CD4-positive, alpha-beta T cell treated with Interleukin-2 at 100 ng/mL for 4 hours (primary cell): ENCODE measurements at places on chromosomes 3 and 15.
A peak's percentile ranks its signal among the peaks of the same experiment; 100 is the strongest.

GRCh38 chr3:150497956-150498355, 48.3 kb downstream of the SERP1 start:
- no peak for DNase-seq

- no peak for DNase-seq
These were observed 12.2 kb upstream of the MAPK6 start for GRCh38 chr15:52006702-52007340.

DNA sequence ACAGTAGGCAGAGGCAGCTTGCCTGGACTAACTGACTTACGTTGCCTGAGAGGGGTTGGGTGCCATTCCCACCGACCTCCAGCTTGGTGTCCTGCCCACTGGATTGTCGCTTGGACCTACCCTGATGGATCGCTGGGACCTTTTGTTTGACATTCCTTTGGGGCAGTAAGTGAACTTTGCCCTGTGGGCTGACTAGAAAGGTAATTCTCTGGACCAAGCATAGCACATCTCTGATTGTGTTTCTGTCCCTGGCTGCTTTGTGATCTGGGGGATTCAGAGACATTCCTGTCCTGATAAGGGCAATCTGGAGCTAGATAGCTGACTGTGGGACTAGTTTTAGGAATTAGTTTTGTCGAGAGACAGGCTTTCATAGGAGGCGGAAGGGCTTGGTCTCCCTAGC, 19.5 kb upstream of the IFT57 start:
- DNase-seq: no peak

GRCh38 chr3:112038863-112039262, 4.3 kb downstream of the TMPRSS7 start:
- no peak for DNase-seq

GRCh38 chr3:62718515-62719320, 156.5 kb downstream of the CADPS start:
- no peak for DNase-seq

DNA sequence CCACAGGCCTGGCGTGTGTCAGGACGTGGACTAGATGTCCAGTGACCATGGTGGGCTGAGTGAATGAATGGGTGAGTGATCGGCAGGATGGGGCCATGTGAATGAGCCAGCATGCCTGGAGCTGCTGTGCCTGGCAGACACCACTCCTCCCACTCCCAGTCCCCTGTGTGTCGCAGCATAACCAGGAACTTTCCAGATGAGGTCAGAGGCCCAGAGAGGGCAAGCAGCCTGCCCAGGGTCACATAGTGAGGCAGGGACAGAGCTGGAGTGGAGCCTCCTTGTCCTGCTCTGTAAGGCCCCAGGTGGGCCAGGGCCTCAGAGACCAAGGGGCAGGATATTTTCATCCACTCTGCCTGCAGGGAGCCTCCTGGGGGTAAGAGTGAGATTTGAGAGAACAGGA, 6.4 kb downstream of the IQSEC1 start:
- no peak for DNase-seq

DNA sequence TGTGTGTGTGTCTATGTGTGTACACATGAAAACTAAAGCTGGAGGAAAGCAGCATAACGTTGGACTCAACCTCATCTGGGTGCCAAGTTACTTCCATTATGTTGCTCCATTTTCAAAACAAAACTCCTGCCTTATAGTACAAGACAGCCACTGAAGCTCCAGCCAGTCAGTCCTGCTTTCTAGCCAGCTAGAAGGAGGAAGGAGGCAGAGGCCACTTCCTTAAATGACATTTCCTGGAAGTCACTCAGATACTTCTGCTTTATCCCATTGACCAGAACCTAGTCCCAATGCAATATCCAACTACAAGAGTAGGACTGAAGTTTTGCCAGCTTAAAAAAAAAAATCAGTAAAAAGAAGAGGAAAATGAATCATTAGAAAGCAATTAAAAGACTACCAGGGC, 31.7 kb downstream of the CADPS start:
- DNase-seq: no peak

- no peak for DNase-seq
These were observed 82.6 kb downstream of the RPLP1 start for GRCh38 chr15:69535101-69535638.

DNA sequence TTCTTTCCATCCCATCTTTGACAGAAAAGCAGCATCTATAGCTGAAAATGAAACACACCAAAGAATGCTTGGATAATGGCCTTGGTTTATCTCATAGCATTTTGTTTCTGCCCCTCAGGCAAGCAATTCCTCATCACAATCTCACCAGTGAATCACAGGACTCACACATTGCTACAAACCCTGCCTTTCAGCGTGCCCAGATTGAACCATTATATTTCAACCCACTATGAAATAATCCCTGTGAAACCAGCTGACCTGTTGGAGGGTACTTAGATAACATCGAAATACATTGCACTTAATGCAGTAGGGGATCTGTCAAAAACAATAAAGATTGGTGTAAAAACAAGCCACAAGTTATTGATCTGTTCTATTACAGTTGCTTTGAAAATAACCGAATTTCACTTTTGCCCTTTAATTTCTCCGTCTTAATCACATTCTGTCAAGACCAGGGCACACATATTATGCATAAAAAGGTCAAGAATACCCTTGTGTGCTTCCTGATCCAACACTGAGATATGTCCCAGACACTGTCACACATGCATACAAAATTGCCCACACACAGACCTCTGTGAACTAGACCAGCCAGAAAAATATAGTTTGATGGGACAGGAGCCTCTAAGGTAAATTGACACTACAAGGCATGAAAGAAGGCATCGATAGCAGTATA, 839.8 kb downstream of the NTRK3 start:
- DNase-seq: no peak

- no peak for DNase-seq
These were observed 848.0 kb downstream of the TUSC7 start for GRCh38 chr3:117557464-117558090.

GRCh38 chr3:193231201-193231600, 9.8 kb upstream of the PLAAT1 start:
- no peak for DNase-seq

DNA sequence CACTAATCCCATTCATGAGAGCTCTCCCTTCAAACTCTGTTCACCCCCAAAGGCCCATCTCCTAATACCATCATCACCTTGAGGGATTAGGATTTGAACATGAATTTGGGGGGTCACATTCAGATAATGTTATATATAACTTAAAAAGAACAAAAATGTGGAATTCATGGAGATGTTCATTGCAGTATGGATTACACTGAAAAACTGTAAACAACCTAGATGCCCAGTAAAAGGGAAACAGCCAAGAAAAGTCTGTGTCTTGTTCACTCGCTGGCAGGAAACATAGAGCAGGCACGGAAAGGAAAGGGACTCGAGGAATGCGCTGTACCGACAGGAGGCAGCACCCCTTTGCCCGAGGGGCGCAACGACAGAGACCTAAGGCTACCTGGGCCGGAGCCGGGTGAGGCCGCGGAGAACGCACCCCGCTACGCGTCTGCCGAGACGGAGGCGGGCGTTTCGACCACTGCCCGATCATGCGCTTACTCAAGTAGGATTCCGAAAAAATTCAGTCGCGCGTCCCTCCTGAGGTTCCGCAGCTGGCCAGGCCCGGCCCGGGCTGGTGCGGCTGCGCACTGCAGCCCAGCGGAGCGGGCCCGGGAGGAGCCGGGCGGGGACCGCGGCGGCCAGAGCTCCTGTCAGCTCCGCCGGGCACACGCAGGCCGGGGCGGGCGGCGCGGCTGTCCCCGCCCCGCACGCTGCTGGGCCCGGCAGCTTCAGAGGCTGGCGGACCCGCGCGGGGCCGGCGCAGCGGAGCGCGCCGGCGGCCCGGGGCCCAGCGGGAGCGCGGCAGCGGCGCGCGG, 862 bp upstream of the MAN2A2 start:
- DNase-seq: peak; percentile 74

DNA sequence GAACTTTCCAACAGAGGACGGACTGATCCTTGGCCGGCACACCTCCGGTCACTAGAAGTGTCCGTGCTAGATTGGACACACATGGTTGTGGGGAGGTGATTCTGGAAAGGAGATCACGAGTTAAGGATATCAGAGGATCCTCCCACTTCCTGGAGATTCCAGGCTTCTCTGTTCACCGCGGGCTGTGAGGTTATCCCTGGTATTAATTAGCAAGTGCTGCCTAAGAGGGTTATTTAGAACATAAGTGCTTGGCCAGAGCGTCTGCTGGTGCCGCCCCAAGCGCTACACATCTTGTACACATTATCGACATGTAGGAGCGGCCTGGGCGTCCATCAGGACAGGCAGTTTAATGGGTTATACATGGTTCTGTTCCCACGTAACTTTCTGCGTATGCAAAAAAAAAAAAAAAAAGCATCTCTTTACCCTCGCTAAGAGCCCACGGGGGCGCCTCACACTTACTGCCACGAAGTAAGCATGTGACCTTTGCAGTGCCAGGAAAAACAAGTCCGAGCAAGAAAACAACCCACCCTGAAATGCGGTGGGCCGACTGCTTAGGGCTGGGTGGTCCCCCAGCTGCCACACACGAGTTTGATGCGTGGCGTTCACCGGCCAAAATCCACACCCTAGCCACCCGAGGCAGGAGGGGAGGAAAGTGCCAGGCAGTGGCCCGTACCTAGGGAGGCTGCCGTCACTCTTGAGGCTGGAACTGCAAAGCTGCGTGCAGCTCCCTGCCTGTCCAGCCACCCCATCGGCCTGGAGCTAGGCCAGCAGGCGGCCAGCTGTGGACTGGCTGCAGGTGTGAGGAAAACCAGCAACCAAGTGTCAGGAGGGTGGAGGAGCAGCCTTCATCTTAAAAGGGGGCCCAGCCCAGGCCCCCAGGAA, 78.0 kb downstream of the CPN2 start:
- DNase-seq: no peak

DNA sequence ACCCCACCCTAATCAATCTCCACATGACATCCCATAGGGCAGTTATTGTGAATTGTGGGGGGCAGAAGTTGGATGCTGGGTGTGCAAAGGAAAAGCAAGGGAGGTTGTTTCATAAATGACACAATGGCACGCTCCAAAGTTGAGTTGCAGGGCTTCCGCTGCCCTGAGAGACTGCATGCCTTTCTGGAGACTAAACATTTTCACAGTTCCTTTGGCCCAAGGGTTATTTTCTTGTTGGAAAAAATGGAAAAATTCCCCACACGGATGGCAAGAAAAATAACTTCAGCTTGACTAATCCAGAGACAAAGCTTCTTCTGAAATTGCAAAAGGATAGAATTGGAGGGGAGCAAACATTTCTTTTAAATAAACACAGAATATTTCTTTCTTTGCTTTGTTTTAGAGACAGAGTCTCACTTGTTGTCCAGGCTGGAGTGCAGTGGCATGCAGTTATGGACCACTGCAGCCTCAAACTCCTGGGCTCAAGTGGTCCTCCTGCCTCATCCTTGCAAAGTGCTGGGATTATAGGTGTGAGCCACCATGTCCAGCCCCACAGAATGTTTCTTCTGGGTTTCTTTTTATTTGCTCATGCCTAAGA, 19.1 kb upstream of the TPM1 start:
- DNase-seq: no peak

DNA sequence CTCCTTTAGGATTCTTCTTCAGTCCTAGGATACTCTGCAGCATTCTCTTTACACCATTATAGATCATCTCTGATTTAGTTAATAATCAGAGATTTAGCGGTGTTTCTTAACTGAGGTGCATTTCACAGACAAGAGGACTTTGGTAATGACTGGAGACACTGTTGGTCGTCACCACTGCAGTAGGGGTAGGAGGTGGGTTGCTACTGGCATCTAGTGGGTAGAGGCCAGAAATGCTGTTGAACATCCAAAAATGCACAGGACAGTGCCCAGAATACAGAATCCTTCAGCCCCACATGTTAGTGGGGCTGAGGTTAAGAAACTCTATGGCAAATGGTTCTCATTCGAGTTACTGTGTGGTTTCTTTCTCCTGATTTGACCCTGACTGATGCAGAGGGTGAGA, 80.4 kb upstream of the LMCD1 start:
- DNase-seq: no peak

DNA sequence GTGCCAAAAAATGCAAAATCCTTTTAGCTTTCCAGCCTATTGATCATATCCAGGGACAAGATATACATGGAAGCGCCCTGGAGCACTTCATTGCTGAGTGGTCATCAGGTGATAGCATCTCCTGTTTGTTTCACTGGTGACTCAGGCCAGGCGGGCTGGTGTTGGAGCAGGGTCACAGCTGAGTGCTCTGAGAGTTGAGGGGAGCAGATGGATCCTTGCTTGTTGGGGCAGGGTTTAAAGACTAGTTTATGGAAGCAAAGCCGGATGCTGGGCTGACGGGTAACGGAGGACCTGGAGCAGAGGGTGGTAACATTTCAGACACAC, 405.0 kb upstream of the TPM1 start:
- DNase-seq: no peak
